ENCODE measurements at places on chromosomes 13 and 19. TPM values are rescaled to one million over a fixed set of nuclear protein-coding genes. Genes with fewer than 3 reads are reported as not detected.

The KLF5 gene
- 0.89 TPM for total RNA-seq

The SIGLECL1 gene
- total RNA-seq, result not detected

The PRX gene
- 4.1 TPM for total RNA-seq

The CD22 gene
- total RNA-seq, result 0.52 TPM

The OR7A5 gene
- total RNA-seq, result not detected

The PGLYRP2 gene
- total RNA-seq, result not detected

The DENND1C gene
- total RNA-seq, result 0.87 TPM

The PDX1 gene
- not detected for total RNA-seq

DNA sequence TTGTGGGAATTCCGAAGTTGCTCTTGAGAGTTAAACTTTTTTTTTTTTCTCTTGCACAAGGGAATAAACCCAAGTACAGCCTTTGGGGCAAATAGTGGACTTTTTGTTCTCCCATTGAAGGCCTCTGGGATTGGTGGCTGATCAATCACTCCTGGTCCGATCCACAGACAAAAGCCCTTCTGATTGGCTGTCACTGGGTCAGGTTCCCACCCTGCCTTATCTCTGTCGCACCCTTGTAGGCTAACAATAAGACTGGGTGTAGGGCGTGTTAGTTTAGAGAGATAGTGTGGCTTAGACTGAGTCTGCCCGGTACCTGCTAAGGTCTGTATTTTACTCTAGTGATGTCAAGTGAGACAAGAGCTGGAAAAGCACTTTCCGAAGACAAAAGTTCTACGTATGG, 380.8 kb downstream of the NDFIP2 start:
- no peak for DNase-seq

GRCh38 chr19:41999071-41999877, 5.2 kb upstream of the ATP1A3 start:
- DNase-seq, result peak; percentile 13

GRCh38 chr19:7888145-7888825, at the start of gene LRRC8E:
TSS of gene LRRC8E (plus strand) at chr19:7888510. CDS start at chr19:7895604, 7,094 bp downstream.
- peak; percentile 65 for DNase-seq

DNA sequence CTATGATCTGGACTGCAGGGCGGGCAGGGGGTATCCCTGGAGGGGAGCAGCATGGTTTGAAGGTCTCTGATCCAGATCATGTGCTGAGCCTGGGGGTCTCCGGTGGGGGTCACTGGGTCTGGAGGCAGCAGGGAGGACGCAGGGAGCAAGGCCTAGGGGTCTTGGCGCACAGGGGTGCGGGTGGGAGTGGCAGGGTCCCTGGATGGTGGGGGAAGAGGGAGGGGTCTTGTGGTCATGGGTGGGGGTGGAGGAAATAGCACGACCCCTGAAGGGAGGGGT, 1.9 kb downstream of the BTBD2 start:
- DNase-seq, result no peak

DNA sequence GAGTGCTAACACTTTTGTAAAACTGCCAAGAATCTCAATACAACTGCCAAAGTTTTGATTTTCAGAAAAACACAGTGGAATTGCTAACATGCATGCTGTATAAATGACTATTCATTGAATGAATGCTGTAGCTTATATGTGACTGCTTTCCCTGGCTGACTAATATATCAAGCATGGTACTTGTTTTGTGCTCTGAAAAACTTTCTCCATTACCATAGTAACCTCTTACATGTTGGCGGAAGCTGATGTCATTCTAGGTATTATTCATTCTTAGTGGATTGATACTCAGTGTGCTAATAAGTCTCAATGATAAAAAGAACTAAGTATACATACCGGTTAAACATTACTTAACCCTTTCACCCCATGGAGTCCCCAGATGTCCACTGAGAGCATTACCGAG, 166.1 kb upstream of the MYO16 start:
- no peak for DNase-seq

- DNase-seq, result no peak
These were observed 41.0 kb upstream of the PEPD start for GRCh38 chr19:33562636-33563035.

- DNase-seq, result no peak
These were observed 363 bp downstream of the SPIB start for GRCh38 chr19:50419022-50419579.

DNA sequence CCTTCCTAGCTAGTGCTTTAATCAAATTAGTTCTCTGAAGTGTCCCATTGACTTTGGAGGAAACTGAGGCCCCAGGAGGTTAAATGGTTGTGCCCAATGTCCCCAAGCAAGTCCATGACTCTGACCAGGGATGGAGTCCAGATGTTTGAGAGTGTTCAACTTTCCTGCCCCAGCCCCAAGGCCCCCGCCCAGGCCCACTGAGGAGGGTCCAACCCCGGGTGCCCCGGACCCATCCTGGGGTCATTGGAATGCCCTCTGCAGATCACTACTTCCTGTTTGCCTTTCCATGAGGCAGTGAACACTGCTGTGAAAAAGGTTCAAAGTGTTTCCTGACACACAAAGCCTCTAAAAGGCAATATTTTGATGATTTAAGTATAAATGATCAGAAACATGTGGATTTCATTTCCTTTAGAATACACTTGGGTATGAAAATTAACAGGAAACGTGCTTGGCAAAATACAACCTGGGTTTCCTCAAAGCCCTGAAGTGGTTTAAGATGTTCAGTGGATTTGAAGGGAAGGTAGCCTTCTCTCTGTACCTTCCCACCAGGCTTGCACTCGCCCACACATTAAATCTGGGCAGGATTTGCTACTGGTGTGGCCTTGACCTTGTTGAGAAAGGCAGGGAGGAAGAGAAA, 335.7 kb downstream of the TSHZ3 start:
- DNase-seq, result no peak

DNA sequence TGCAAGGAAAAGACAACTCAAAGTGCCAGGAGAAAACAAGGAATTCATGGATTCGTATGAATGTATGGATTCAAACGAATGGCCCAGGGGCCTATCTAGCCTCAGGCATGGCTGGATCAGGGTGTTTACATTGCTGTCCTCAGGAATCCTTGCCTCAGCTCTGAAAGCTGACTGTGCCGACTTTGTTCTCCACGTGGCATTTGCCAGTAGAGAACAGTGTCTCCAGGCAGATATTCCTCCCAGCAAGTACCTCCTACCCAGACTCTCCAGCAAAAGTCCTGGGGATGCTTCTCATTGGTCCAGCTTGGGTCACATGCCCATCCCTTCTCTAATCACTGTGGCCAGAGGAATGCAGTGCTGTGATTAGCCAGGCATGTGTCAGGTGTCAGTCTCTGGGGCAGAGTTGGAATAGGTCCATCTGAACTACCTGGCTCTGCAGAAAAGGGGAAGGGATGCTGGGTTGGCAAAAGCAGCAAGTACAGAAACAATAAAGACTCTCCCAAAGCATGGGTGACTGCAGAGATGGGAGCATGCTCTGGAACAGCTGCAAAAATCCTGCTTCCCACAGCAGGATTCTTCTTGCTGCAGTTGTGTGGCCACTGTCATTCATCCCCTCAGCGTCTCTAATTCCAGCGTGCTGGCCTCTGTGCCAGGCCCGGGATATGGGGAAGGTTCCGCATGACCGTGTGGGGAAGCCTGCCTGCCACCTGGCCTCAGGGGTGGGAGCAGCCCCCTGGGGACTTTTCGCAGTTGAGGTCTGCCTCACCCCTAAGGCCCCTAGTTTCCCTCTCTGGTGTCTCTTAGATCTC, 30.0 kb downstream of the CCNE1 start:
- no peak for DNase-seq

DNA sequence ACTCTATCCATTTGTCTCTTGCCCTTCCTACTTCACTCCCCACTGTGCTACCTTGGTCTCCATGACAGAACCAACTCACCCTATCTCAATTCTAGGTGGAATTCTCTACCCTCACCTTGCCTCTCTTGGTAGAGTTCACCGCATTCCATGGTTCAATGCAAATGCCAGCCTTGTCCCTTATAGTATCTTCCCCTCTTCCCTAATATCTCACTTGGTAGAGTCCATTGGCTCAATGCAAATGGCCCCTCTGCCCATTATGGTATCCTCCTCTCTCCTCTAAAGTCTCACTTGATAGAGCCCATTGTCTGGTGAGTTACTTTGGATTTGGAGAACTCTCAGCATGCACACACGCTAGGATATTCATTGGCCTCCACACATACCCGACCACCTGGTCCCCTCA, 7.9 kb downstream of the HAS1 start:
- DNase-seq, result no peak

- DNase-seq, result no peak
These were observed 74.4 kb downstream of the ARHGAP35 start for GRCh38 chr19:46935066-46935663.

DNA sequence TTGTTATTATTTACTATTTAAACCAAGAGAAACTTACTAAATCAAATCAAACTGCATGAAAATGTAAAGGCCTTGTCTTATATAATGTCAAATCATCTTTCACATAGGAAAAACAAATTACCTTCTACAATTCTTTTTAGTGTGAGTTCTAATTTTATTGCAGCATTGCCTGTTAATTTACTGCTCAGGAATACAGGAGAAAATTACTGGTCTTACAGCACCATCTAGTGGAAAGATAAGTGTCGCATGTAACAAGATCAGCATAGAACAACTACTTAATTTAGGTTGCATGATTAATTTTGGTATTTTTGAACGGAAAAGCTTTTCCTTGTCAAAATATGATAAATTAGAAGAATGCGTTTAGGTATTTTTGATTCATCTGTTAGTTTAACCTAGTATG, 502.7 kb downstream of the UQCRFS1 start:
- DNase-seq, result no peak

GRCh38 chr13:49869519-49869918, 66.6 kb downstream of the SPRYD7 start:
- DNase-seq, result no peak

DNA sequence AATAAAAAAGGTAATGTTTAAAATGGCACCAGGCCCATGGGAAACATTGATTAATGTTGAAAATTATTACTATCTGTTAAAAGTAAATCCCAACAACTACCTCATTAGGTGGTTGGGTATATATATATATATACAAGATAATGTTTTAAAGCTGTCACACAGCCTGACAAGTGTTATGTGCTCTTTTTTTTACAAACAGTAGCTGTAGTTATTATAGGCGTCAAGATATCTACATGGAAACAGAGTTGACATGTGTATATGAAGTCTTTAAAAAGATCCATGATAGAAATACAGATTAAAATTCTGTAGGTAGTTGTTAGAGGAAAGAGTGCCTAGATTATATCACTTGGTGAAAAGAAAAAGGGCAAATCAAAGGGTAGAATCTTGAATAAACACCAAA, 279.9 kb downstream of the SLITRK6 start:
- no peak for DNase-seq

DNA sequence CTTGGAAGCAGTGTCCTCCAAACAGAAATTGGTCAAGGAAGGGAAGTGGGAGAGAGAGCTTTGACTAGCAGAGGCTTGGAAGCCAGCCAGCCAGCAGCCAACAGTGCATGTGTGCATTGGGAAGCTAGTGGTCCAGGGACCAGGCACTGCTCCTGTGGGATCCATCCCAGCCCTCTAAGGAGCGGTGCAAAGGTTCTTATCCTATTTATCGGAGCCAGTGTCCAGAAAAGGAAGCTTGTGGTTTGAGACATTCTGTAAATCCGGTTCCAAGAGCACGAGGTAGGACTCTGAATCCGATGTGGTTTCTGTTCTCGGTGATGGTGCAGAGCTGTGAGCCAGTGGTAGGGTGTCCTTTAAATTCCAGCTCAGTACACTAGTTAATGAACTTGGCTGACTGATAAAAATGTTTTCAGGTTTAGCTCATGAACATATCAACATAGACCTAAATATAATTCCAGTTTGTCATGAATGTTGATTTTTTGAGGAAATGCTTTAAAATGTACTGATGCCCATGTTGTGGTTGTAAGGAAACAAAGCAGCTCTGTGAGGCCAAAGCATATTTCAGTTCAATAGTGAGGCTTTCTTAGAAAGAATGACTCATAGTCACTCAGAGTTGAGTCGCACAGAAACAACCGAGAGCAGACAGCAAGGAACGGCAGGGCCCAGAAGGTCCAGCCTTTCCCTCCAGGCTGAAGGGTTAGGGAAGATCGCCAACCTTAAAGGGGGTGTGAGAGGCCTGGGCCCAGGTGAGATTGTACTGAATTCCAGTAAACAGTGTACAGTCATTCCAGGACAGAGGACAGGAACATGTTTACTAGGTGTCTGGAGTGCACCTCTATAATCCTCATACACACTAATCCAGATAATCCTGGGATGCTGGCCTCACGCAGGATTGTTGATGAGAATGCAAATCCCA, 21.5 kb upstream of the GARRE1 start:
- peak; percentile 77 for DNase-seq

DNA sequence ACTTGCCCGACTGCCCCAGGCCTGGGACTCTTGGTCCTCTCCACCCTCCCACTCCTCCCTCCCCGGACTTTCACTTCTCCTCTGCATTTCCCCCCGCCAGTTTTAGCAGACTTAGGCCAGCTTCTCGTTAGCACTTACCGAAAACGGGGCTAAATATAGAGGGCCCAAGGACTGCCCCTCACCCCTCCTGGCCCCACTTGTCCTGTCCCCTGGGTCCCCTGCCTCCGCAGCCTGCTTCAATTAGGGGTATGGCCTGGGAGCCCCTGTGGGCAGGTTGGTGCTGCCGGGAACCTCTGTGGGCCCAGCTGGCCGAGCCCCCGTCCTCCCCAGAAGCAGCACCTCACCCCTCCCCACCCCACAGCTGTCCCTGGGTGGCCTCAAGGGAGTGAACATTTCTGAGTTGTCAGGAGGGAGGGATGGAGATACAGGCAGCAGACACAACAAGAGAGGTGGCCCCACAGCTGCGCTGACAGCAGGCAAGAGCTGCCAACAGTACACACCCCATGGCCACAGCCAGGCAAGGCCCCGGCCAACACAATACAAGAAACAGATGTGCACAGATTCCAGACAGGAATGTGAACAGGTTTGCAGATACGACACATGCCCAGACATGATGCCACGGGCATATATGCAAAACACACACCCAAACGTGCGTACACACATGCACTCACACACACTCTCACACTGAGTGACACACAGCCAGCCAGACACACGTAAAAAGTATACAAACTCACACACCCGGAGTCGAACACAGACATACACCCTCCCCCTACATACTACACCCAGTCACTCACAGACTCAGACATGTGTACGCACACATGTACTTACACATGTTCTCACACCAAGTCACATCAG, 2.6 kb downstream of the POU2F2 start:
- DNase-seq, result peak; percentile 57

GRCh38 chr19:18194554-18195238, 1.7 kb downstream of the MPV17L2 start:
- peak; percentile 42 for DNase-seq

GRCh38 chr13:32976056-32976805, 40.0 kb upstream of the KL start:
- DNase-seq, result no peak

- no peak for DNase-seq
These were observed 98.6 kb downstream of the IRS2 start for GRCh38 chr13:109687559-109688448.

- DNase-seq, result no peak
These were observed 78.4 kb downstream of the DPF1 start for GRCh38 chr19:38145623-38146022.

DNA sequence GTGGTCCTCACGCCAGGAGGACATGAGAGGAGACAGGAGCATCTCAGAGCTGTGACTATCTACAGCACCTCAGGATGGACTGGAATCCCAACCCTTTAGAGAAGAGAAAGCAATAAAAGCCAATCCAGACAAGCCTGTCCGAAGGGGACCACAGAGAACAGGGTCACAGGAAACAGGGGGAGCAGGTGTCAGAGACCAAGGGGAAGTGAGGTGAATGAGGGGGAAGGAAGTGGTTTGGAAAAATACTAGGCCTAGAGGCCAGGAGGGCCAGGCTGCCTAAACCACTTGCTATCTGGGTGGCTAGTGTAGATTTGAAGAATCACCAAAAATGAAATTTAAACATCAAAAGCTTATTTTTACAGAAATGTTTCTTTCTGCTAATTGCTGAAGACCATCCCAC, 16.2 kb downstream of the TMTC4 start:
- no peak for DNase-seq
